ENCODE measurements at places on chromosomes 2 and 18.
A peak's percentile ranks its signal among the peaks of the same experiment; 100 is the strongest.

GRCh38 chr2:104845946-104846785 is 7.7 kb upstream of the POU3F3 start:
- no peak for DNase-seq

GRCh38 chr2:86238354-86238753 is 39.1 kb downstream of the MRPL35 start:
- no peak for DNase-seq

DNA sequence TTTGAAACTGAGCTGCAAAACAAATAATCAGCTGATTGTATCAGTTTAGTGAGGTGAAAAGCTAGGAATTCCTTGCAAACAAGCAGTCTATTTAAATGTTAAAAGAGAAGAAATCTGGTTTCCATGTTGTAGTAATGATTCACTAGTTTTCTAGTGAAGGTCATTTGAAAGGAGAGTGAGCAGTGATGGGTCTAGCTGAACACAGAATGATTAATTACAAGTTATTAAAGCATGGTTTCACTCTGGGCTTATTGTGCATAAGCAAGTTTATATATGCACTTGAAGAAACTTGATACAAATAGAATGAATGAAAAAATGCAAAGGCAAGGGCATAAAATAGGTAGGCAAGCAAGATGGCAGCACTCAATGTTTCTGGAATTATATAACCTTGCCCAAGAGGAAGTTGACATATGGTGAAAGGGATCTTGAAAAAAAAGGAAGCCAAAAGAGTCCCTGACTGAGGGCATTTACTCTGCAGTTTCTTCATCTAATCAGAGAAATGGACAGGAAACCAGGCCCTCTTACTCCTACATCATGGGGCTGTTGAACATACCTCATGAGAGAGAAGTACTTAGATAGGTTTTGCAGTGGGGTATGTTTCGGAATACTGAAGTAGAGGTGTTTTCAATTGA is 53.2 kb downstream of the PLCL1 start:
- DNase-seq = no peak

DNA sequence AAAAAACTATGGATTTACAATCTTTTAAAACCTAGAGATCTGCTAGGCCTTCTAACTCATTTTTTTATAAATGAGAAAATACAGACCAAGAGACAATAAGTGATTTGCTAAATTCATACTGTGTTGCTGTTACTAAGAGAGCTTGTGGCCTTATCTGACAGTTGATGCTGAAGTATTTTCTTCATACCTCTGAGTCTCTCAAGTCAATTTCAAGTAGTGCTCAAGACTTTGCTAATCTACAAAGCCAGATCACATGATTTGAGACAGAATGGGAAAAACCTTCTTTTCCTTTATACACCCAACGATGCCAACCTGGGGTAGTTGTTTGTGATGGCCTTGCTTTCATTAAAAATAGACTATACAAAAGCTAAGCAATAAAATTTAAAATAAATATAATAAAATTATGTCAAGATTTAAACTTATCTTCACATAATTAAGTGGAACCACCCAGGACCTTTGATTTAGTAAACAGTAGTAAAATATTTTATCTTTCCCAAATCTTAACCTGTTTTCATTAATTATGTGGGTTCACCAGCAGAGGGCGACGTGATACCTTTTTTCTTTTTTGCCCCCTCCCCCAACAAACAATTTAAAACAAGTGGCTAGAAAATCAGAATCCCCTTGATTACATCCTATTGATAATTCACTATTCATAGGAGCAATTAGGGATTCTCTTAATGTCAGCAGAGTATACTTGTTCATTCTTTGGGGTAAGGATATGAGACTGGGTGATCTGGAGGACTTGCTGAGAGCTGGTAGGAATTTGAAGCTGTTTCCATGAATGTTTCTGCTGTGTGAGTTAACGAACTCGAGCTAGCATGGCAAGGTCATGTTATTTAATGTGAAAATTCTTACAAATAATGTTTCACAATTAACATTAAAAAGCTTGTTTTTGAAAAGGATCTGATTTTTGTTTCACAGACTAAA is 49.6 kb upstream of the SLC5A7 start:
- DNase-seq = peak; percentile 16

DNA sequence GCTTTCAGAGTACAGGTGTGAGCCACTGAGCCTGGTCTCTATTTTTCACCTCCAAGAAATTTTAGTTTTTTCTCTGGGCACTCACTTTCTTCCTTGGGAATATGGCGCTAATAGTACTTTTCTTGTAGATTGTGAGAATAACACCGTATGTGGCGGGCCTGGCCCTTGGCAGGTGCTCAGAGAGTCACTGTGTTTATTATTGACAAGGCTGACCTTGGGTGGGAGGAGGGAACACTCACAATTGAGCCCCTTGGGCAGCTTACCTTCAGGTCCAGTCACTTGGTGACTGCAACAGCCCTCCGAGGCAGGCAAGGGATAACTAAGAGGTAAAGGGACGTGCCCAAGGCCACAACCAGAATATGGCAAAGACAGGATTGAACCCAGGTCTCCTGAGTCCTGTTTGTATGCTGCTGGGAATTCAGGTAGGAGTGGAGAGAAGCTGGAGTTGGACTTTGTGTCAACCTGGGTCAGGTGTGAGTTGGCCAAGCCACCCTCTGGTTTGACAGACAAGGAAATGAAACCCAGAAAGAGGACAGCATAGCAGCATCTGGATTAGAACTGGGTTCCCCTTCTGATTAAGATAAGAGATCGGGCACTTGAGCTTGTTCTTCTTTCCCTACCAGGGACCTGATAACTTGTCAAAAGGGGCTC is 2.8 kb upstream of the STK25 start:
- no peak for DNase-seq

DNA sequence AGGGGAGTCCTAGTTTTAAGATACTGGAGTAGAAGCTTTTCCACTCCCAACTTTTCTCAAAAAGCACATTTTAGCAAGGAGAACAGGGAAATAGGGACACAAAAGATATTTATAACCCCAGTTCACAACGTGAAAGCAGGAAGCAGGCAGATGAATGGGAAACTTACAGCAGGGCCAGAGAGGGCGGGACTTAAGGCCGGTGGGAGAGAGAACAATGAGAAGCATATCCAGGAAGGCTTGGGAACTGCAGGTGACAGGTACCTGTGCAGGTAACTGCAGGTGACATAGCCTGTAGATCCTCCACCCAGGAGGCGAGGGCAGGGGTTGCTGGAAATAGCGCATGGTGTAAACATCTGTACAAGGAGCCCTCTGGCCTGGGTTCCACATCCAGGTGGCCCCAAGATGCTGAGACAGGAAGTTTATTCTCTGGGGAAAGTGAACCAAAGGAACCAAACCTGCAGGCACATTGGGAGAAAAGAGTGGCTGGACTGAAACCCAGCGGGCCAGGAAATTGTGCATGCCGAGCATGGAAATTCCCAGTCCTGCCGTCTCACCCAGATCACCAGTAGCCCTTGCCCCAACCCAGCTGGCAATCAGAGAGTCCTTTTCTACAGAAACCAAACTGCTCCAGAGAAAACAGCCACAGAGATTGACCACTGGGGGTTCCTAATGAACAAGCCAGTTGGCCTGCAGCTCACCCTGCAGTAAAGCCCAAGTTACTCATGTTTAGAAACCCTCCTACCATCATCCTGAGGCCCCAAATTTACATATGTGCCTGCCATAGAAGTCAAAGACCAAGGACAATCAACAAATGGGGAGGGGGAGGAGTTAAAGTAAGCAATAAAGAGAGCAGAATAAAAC is 24.3 kb upstream of the COL6A3 start:
- DNase-seq = no peak

- no peak for DNase-seq
Measured at GRCh38 chr2:59584958-59585357, 968.5 kb downstream of the BCL11A start.

DNA sequence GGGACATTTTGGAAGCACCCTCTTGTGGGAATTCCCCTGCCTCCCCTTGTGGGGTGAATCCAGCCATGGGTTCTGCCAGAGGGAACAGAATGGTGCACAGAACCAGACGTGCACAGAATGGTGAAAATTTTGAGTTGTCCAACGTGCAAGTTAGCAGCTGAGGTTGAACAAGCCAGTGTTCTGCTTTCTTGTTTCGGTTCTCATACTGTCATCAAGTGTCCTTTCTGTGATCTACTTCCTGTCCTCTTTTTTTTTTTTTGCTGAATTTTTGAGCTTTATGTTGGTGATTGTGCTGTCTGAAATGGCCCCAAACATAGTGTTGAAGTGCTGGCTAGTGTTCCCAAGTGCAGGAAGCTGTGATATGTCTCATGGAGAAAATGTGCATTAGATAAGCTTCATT is 21.5 kb upstream of the REEP1 start:
- DNase-seq = no peak

- no peak for DNase-seq
Measured at GRCh38 chr2:232973796-232974195, 39.3 kb downstream of the NGEF start.

DNA sequence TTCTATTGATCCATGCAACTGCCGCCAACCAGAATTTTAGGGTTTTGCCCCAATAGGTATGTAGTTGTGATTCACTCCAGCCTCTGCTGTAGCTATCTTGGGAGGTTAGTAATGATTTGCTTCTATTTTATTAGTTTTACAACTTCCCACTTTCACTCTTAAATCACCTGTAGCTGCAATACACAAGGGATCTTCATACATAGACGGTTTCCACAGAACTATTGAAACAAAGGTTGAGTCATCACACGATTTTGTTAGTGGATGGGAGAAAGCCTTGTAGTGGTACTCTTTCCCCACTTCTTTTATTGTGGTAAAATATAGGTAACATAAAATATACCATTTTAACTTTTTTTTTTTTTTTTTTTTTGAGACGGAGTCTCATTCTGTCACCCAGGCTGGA is 104.2 kb upstream of the SPRED2 start:
- DNase-seq = no peak
